ENCODE measurements at places on chromosomes 5 and 9.
A peak's percentile ranks its signal among the peaks of the same experiment; 100 is the strongest.

GRCh38 chr9:28922891-28923290 lies 1349.6 kb upstream of the C9orf72 start:
- DNase-seq = no peak

- peak; percentile 51 for DNase-seq
Observed at GRCh38 chr5:141508798-141509611, 20.1 kb downstream of the PCDHGC5 start.

DNA sequence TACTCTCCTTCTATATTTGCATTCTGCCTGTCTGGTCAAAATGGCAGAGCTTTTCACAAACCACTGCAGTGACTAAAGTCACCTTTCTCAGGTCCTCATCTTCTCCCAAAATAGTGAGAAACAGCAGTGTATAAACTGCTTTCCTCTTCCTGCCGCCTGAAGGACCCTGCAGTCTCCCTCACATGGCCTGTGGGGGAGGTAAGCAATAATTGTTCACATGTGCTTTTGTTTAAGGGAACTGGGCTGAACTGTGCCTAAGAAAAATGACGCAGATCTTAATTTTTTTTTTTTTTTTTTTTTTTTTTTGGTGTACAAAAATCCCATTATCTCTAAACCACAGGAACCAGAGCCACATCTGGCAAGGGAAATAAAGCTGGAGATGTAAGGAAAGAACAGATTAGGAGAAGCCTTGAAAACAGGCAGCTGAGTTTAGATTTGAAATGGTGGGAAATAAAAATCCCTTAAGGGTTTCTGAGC lies 131.7 kb upstream of the VLDLR start:
- peak; percentile 25 for DNase-seq

- DNase-seq = no peak
Observed at GRCh38 chr5:90690307-90690706, 131.7 kb downstream of the ADGRV1 start.

DNA sequence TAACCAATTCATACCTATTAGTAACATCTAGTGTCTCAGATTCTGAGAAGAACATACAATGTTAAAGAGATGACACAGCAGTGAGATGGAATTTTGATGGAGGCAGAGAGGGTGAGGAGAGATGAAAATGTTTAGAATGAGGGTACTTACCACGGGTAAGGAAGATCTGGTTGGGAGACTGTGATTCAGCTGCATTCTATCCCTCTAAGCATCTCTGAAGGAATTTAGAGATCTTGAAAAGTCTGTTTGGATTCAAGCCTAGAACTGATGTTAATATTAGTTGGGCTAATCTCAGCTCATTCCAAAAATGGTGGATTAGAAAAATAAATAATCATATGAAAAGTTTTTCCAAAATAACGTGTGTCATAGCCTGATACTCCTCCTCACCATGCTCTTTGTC lies 191.5 kb upstream of the CLINT1 start:
- DNase-seq = no peak

DNA sequence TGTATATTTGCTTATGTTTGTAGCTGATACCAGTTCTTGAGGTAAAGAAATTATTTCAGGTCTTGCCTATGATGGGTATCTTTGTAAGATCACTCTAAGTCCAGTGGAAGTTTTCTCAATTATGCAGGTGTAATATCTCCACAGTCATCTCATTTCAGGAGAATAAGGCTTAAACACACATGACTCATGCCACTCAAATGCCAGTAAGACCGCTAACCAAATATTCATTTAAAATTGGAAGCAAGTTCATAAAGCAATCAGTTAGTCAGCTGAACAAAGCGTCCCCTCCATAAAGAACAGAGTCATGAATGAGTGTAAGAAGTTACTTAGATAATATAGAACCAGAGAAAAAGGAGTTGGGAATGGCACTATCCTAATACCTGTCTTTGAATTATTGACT lies 248.7 kb downstream of the LURAP1L start:
- DNase-seq = no peak

GRCh38 chr5:73391441-73391881 lies 57.1 kb downstream of the FOXD1 start:
- DNase-seq = no peak

GRCh38 chr5:143488381-143488780 lies 84.9 kb upstream of the NR3C1 start:
- DNase-seq = peak; percentile 13

- no peak for DNase-seq
Observed at GRCh38 chr9:4762886-4763541, 22.0 kb upstream of the AK3 start.

DNA sequence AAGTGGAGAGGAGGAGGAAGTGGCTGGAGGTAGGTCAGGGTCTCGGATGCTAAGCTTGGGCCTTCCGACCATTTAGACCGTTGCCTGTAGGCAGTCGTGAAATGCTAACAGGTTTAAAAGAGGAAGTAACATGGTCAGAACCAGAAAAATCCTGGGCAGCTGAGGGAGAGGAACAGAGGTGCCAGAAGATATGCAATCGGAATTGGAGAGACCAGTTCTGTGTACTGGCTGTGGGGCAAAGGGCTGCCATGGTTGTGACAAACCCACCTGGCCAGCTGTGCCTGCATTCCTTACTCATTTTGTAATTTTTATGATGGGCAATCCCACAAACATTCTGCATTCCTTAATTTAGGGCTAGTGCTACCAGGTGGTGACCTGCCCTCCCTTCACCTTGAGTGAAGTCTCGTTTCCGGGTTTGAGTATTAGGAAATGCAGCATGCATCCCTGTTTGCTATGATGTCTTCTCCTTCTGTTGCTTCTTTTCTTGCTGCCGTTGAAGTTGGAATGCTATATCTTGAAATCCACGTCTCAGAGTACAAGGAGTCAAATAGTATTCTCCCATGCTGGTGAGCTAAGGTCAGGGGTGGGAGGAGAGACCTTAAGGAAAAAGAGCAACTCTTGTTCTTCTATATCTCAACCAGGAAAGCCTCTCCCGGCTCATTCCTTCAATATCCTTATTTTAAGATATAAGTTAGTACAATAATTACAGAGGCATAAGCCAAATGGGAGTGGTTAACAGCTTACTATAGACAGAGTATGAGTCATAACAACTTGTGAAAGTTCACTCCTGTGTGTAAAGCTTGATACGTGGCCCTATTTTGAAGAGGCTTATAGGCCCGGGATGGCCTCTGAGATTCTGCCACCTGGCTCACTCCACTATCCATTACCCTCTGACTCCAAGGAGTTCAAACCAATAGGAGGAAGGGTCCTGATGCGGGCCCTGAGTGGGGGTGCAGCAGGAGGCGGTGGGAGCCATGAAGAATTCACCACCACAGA lies 37.0 kb downstream of the B4GALT1 start:
- no peak for DNase-seq

GRCh38 chr5:79512471-79513307 lies 1.2 kb downstream of the HOMER1 start:
- no peak for DNase-seq

- peak; percentile 38 for DNase-seq
Observed at GRCh38 chr5:42057254-42057690, 132.2 kb downstream of the FBXO4 start.
